ENCODE measurements at places on chromosomes 7 and 10. TPM values are rescaled to one million over a fixed set of nuclear protein-coding genes. Genes with fewer than 3 reads are reported as not detected.
A peak's percentile ranks its signal among the peaks of the same experiment; 100 is the strongest.

DNA sequence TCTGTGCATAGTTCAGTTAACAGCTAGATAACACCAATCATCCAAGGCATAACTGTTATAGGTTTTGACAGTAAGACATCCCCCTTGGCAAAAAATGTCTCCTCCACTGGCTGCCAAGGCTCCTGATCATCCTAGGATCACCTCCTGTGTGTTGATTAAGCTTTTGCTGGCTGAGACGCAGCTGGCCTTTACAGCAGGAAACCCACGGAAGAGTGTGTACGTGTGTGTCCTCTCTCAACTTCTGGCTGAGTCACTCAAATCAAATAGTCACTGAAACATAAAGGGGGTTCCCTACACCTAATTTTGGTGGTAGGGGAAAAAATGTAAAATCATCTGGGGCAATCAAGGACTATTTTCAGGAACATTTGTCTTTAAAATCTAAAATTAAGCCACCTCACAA lies 208.8 kb downstream of the CTNNA3 start:
- H3K27me3 ChIP-seq, result no peaks in the 10 kb centered on the region
- H3K27ac ChIP-seq, result no peak overlapping the region

- peaks cover 29% of the 10 kb centered on the region for H3K4me1 ChIP-seq
- H3K27ac ChIP-seq, result peak overlapping the region; percentile 80
- peaks cover 9% of the 10 kb centered on the region for H3K36me3 ChIP-seq
- peak overlapping the region; percentile 77 for H3K4me3 ChIP-seq
- peaks cover 4% of the 10 kb centered on the region for H3K27me3 ChIP-seq
Measured at GRCh38 chr7:112938863-112939573, 147.6 kb downstream of the GPR85 start.

The CDC14C gene
- not detected for total RNA-seq

The NODAL gene
- total RNA-seq, result not detected

- H3K27me3 ChIP-seq, result no peaks in the 10 kb centered on the region
- H3K36me3 ChIP-seq, result no peaks in the 10 kb centered on the region
Measured at GRCh38 chr10:34423673-34424625, 391.1 kb downstream of the PARD3 start.

DNA sequence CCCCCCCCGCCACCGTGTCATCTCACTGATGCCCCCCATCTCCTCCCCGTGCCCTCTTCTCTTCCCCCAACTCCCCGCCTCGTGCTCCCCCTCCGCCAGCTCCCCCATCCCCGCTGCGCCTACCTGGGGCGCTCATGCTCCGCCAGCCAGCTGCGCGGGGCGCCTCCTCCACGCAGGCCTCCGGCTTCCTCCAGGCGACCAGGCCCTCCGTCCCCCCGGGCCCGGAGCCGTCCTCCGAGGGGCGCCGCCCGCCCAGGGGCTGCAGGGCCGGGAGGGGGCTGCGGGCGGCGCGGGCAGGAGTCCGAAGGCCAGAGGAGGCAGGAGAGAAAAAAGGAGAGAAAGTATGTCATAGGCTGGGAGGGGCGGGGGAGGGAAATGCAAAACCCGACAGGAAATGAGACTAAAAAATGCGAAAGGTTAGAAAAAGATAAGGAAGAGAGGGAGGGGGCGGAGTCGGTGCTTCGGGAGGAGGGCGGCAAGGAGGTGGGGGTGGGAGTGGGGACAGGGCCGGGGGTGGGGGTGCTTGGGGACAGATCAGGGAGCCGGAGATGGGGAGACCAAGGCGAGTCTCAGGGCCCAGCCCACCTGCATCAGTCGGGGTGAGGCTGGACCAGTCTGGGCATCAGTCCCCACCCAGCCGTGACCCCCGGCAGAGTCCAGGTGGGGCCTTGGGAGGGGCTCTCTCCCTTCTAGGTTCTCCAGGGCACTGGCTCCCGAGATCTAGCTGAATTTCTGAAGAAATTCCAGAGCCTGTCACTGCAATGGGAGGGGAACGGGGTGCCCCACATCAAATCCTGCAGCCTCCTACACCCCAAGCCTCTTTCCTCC lies at the start of gene CARD11:
CARD11 (minus strand) TSS at position 324 of the 828 bp plus-strand sequence. CDS start 85,361 bp downstream, outside the sequence.
- H3K4me1 ChIP-seq, result peaks cover 42% of the 10 kb centered on the region
- H3K36me3 ChIP-seq, result peaks cover 31% of the 10 kb centered on the region
- peak within 1 kb of the TSS; percentile 99 for H3K4me3 ChIP-seq
- DNase-seq, result peak; percentile 77
- H3K27ac ChIP-seq, result peak within 1 kb of the TSS; percentile 95
- H3K27me3 ChIP-seq, result no peaks in the 10 kb centered on the region

- no peaks in the 10 kb centered on the region for H3K4me1 ChIP-seq
- H3K36me3 ChIP-seq, result no peaks in the 10 kb centered on the region
- no peak overlapping the region for H3K4me3 ChIP-seq
- no peak for DNase-seq
Measured at GRCh38 chr10:107576746-107577145, 412.2 kb upstream of the SORCS1 start.

The PNLIPRP2 gene
- not detected for total RNA-seq

DNA sequence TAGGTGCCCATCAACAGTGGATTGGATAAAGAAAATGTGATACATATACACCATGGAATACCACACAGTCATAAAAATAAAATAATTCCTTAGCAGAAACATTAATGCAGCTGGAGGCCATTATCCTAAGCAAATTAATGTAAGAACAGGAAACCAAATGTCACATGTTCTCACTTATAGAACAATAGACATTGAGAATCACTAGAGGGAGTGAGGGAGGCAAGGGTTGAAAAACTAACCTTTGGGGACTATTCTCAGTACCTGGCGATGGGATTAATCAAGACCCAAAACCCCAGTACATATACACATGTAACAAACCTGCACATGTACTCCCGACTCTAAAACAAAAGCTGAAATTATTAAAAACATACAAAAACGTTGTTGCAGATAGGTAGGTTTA lies 222.6 kb downstream of the SEMA3E start:
- H3K27me3 ChIP-seq, result no peaks in the 10 kb centered on the region
- no peak overlapping the region for H3K27ac ChIP-seq
- no peak for DNase-seq
- H3K36me3 ChIP-seq, result no peaks in the 10 kb centered on the region
- H3K4me3 ChIP-seq, result no peak overlapping the region

The FZD8 gene
- 0.35 TPM for total RNA-seq

The FRMD4A gene
- 0.09 TPM for total RNA-seq

DNA sequence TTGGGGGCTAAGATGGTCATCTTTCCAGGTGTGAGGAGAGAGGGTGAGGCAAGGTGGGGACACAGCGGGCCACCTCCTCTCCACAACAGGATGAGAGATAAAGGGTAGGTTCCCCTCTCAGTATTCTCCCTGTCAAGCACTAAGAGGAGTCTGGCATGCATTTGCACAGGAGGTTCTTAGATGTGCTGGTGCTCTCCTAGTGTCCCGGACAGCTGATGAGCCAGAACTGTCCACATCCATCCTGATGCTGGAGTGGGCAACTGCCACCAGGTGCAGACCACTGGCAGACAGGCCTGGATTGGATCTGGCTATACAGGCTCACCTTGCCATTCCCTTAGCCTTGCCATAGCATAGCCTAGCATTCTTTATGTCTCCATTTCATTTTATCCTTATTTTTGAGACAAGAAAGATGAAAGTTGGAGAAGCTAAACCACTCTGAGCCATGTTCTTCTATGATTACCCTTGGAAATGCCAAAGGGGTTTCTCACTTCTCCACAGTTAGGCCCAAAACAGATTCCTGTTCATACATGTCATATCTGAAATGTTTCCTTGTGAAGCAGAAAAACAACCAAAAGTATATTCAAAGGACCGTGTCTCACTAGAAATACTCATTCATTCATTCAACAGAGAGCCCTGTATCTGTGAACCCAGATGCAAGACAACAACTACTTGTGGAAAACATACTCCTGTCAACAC lies 48.8 kb upstream of the ANTXRL start:
- H3K27ac ChIP-seq, result no peak overlapping the region
- no peaks in the 10 kb centered on the region for H3K27me3 ChIP-seq
- H3K4me1 ChIP-seq, result peaks cover 31% of the 10 kb centered on the region
- H3K36me3 ChIP-seq, result peaks cover 31% of the 10 kb centered on the region
- DNase-seq, result no peak
